ENCODE measurements at places on chromosomes 2 and 18.

DNA sequence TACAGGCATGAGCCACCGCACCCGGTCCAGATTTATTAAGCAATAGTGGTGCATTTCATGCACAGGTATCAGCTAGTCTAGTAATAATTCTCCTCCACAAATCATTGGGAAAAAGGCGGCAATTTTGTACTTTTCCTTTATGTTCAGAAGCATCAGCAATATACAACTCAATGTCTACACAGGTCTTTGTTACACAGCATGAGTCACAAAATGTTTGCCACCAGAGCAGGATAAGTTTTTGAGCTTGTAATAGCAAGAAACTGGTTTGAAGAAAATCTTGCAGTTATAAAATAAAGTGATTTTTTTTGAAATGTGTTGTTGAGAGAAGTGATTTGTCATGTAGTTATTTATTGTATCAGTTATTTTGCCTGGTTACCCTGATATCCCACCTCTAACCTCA, 4.8 kb upstream of the ITPRIPL1 start:
- no peaks in the 10 kb centered on the region for H3K36me3 ChIP-seq
- no peak overlapping the region for H3K27ac ChIP-seq

- no peak overlapping the region for H3K4me3 ChIP-seq
- H3K36me3 ChIP-seq = no peaks in the 10 kb centered on the region
- H3K27ac ChIP-seq = no peak overlapping the region
- no peaks in the 10 kb centered on the region for H3K27me3 ChIP-seq
Measured at GRCh38 chr2:237281836-237282306, 132.1 kb downstream of the COL6A3 start.

DNA sequence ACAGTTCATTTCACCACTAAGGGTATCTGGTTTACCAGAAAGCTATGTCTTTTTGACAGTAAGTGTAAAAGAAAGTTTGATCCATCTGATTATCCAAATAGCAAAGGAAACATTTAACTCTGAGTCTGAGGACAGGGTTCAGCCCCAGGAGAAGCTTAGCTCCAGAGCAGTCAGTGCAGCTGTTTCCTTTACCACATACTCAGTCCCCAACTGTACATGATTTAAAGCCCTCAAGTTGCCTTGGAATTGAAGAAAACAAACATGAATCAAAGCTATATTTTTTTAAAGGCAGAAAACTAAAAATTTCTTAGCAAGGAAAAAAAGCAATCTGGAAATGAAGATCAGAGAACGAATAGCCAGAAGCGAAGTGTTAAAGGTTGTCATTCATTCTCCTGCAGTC, 746.0 kb downstream of the METTL4 start:
- H3K4me1 ChIP-seq = no peaks in the 10 kb centered on the region
- no peak overlapping the region for H3K27ac ChIP-seq
- no peak for DNase-seq
- no peaks in the 10 kb centered on the region for H3K36me3 ChIP-seq
- no peaks in the 10 kb centered on the region for H3K27me3 ChIP-seq
- no peak overlapping the region for H3K4me3 ChIP-seq

GRCh38 chr2:134505446-134505845, 213.4 kb downstream of the TMEM163 start:
- no peaks in the 10 kb centered on the region for H3K36me3 ChIP-seq
- no peak overlapping the region for H3K4me3 ChIP-seq
- no peak overlapping the region for H3K27ac ChIP-seq
- no peak for DNase-seq
- H3K27me3 ChIP-seq = no peaks in the 10 kb centered on the region
- no peaks in the 10 kb centered on the region for H3K4me1 ChIP-seq

DNA sequence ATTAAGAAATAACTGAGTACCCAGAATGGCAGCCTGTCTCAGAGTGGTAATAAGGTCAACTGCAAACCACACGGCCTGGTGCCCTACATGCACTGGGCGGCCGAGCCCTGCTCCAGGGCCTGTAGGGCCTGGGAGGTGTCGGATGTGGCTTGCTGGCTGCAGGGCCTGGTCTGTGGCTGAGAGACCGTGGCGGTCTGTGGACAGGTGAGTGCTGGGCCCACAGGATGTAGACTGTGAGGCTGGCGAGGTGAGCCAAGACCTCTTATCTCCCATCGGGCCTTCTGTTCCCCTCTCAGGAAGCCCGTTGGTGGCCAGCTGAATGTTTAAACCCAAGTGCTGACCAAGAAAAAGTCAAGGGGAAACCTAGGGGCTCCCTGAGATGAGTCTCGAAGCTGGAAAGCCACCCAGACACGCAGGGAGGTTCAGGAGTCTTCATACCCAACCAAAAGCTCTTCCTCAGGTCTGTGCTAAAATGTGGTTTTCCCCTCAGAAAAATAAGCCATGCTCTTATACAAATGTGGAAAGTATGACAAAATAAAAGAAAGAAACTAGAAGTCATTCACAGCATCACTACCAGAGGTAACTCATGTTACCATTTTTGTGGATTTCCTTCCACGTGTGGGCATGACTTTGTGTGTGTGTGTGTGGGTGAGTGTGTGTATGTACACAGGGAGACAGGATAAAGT, 47.7 kb upstream of the CTDP1 start:
- no peak for DNase-seq
- H3K36me3 ChIP-seq = no peaks in the 10 kb centered on the region
- H3K27ac ChIP-seq = no peak overlapping the region
- H3K4me1 ChIP-seq = no peaks in the 10 kb centered on the region

DNA sequence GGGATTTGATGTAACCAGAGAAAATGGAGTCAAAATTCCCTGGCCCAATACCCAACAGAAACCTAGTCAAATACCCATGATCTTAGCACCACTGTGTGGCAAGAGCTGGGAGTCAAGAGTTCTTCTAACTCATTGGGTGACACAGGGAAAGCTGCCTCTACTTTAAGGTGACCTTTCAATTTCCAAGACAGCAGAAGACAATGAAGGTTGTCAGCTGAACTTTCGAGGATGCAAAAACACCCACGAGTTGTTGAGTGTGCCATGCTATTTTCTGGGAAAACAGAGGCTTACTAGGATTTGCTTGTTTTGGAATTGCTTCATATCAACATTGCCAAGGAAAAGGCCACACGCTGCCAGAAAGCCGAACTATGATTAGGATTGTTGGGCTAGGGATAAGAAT, 61.6 kb upstream of the CYRIA start:
- H3K4me3 ChIP-seq = no peak overlapping the region
- DNase-seq = no peak
- no peaks in the 10 kb centered on the region for H3K36me3 ChIP-seq

DNA sequence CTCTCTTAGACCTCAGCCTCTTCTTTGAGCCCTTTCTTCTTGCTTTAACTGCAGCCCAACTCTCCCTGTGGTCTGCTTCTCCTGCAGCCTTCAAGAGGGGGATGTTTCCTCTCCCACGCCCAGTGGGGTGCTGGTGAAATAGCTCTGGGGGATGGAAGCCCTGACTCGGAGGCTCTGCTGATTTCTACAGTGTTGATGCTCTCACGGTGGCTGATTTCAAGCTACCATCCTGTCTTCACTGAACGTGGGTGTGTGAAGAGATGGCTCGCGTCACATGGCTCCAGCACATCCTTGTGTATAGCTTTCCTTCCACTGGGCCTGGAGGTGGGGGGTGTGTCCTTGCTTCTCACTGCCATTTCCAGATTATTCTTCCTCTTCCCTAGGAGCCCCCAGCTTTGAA, 20.0 kb downstream of the MPP4 start:
- no peaks in the 10 kb centered on the region for H3K4me1 ChIP-seq
- no peak overlapping the region for H3K4me3 ChIP-seq
- H3K27ac ChIP-seq = no peak overlapping the region

DNA sequence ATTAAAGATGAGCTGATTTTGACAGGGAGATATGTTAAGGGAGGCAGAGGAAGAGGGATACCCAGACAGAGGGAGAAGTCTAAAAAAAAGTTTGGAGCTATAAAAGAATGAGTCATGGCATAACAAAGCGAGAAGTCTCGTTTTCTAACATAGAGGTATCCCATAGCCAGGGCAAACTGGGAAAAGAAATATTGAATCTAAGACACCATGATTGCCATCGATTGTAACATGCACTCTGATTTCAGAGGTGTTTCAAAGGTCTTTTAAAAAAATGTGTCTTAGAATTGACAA, 110.7 kb downstream of the MDH1 start:
- peaks cover 25% of the 10 kb centered on the region for H3K4me1 ChIP-seq
- peak overlapping the region; percentile 54 for H3K27ac ChIP-seq
- no peaks in the 10 kb centered on the region for H3K27me3 ChIP-seq
- DNase-seq = no peak

DNA sequence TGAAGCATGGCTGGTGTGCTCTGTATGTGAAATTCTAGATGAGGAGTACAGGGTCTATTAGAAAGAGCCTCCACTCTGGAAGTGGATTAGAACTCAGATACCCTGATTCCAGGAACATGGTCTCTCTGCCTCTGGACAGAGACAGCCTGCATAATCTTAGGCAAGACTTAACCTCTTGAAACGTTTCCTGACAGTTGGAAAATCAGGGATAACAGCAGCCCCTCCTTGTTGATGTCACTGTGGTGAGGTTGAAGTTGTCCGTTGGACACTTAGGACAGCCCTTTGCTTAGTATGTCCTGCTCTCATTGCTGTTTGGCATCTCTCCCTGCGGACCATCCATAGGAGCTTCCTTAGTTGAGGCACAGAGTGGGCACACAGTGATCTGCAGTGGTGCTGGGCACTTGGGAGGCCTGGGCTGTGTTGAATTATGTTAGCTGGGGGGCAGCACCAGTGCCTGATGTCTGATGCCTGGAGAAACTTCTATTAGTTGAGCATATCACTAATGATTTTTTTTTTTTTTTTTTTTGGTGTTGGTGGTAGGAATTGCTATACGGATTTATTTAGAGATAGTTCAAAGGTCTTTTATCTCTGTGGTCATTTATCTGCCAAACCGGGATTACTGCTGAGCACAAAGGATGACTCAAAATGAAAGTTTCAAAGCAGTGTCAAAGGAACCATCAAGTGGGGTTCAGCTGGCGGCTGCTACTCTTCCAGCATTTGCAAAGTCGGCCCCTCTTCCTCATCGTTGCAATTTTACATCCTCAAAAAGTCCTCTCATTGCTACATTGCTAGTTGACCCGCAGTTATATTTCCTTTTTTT, 28.8 kb downstream of the SETBP1 start:
- no peak overlapping the region for H3K4me3 ChIP-seq
- no peak for DNase-seq
- H3K27ac ChIP-seq = no peak overlapping the region
- H3K4me1 ChIP-seq = peaks cover 8% of the 10 kb centered on the region

DNA sequence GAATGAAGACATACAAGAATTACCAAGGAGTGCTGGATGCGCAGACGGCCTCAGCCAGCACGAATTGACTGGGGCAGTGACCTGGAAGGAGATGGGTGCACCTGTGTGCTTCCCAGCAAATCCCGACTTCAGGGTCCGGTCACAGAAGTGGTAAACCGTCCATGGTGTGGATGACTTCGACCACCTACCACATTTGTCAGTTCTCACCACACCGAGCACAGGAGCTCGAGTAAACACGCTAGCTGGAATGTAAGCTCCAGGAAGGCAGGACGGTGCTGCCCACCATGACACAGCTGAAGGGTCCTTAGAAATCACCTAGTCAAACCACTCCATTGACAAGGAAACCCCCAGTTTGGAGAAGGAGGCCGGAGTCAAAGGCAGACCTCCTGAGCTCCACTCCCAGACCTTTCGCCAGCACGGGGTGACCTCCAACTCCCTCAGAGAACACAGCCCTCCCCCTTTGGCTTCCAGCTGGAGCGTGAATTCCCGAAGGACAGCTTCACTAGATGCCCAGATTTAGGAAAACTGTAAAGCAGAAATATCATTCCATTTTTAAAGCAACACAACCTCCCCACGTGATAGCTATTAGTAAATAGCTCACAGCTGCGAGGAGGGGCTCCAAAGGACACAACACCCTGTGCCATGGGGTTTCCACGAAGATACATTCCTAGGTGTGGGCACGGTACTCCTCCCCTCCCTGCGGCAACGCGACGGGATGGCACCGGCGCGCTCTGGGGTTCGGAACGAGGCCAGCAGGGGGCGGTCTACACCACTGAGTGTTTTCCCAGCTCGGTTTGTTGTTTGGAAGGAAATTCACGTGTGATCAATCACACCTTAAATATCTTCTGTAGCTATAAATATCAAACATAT, 34.1 kb upstream of the GNAL start:
- no peaks in the 10 kb centered on the region for H3K36me3 ChIP-seq
- no peaks in the 10 kb centered on the region for H3K4me1 ChIP-seq
- no peak for DNase-seq
- H3K27me3 ChIP-seq = peaks cover 87% of the 10 kb centered on the region

DNA sequence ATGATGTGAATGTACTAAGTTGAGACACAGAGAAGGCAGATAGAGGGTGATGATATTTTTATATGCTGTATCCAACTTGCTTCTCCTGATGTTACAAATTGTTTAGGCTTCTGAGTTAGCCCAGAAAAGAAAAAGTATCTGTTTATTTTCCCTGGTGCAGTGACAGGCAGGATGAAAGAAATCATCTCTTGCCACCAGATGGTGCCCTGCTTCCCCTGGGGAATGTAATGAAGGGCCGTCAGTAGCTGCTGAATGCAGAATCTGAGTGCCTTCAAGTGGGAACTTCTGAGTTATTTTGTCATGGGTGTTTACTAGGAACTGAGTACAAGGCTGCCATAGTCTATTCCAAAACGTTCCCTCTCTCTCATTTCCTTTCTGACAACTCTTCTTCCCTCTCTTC, 525.6 kb downstream of the MBD2 start:
- no peaks in the 10 kb centered on the region for H3K36me3 ChIP-seq
- no peaks in the 10 kb centered on the region for H3K4me1 ChIP-seq
- no peak for DNase-seq
- no peaks in the 10 kb centered on the region for H3K27me3 ChIP-seq
- H3K27ac ChIP-seq = no peak overlapping the region

DNA sequence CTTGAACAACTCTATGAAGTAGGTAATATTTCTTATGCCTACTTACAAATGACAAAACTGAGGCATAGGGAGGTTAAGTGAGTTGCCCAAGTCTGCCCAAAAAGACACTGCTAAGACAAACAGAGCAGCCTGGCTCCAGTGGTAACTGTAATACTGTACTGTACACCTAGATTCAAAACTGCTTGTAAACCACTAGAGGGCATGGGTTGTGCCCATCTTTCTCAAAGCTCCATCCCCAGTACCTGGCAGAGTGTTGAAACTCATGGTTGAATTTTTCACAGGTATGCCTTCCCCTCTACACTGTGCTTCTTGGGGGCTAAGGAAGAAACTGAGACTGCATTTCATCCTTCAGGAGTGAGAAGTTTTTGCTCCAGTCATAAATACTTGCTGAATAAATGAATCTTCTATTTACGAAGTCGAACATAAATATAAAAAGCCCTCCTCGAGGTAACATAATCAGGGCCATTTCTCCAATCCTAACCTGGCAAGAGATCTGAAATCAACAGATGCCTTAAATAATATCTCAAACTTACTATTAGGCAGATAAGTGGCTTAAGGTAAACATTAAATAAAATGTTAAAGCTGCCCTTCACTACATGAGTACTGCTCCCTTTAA, 2.0 kb downstream of the PPP4R1 start:
- H3K27ac ChIP-seq = peak overlapping the region; percentile 97
- peak; percentile 48 for DNase-seq
- peak overlapping the region; percentile 94 for H3K4me3 ChIP-seq
- H3K4me1 ChIP-seq = peaks cover 70% of the 10 kb centered on the region
- H3K27me3 ChIP-seq = no peaks in the 10 kb centered on the region
